Stimulated activated CD8-positive, alpha-beta memory T cell treated with anti-CD3 and anti-CD28 coated beads, Interleukin-4, amount 100 ng/mL, for 4 hours (primary cell): ENCODE measurements at places on chromosomes 5 and 9.

DNA sequence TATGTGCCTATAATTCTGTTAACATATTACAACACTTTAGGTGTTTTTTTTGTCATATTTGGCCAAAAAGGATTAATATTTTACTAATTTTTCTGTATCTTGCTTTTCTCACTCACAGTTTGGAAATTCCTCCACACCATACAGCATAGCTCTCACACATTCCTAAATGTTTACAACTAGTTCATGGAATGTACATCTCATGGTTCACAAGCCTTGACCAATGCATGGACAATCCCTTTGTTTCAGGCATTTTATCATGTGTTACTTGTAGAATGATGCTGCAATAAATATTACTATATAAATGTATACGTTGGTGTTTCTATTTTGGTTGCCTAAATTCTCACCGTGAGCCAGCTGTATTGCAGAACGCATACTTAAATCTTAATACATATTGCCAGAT is 80.5 kb upstream of the SPATA31C2 start:
- DNase-seq, result no peak

- no peak for DNase-seq
Observed at GRCh38 chr5:143055596-143056338, 285.6 kb downstream of the ARHGAP26 start.

GRCh38 chr9:86410281-86410680 is 56.1 kb upstream of the TUT7 start:
- DNase-seq, result no peak

GRCh38 chr9:3858961-3859360 is 333.2 kb upstream of the RFX3 start:
- no peak for DNase-seq

- no peak for DNase-seq
Observed at GRCh38 chr9:20835377-20836286, 151.6 kb downstream of the FOCAD start.

- DNase-seq, result no peak
Observed at GRCh38 chr9:35274993-35275392, 113.2 kb downstream of the UNC13B start.

DNA sequence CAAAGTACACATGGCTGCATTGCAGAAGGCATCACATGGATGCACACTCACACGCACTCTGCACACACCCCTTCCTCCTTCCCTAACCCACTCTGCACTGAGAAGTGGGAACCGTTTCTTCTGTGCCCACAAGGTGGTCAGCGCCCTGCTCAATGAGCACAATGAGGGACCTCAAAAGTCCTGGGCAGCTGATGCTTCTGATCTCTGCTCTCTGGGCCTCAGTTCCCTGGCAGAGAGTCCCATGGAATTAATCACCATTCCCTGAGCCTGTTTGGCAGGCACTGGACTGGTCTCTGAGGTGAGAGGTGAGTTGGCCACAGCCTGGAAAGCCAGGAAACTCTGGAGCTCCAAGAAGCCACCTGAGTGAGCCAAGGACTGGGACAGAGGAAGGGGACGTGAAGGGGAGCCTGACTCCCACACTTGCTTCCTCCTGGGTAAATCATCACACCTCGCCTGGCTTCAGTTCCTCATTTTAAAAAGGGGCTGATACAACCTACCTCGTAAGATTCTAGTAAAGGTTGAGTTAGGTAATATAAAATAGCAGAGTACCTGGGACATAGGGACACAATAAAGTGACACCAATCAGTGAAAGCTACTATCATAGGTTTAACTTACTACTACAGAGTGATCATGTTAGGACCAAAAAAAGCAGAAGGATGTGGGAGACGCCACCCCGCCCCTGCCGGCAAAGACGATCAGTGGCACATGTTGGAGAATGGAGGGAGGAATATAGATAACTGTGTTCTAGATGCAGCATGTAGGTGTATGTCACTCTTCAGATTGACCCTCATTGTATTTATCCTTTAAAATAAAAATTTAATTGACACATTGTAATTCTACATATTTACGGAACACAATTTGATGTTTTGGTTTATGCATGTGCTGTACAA is 21.1 kb upstream of the IGFBPL1 start:
- no peak for DNase-seq

DNA sequence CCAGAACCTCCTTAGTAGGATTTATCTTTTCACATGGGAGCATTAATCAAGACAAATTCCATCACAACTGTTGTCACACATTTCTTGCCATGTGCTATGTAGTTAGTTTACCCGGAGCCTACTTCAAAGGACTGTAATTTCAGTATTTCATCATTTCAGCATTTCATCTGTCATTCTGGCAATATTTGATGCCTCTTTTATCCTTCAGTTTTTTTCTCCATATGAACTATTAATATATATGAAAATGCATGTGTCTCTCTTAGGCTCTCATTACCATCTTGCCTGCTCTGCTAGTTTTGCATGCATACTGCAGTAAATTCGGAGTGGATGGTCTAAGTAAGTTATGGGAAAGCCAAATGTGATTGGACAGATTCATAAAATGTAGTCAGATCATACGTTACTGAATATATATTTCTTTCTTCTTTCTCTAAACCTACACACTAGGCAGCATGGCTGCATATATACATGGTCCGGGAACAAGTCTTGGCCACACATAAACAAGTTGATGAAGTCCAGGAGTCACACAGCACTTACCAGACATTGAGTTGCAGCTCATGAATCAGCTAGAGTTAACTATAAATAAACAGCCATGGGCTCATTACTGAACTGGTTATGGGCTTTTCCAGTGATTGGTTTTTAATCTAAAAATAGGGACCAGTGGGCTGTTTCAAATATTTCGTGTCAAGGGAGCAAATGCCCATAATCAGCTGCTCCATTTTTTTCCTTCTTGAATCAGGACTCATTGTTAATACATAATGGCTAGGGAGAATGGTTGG is 46.6 kb downstream of the SPATA31D1 start:
- no peak for DNase-seq

DNA sequence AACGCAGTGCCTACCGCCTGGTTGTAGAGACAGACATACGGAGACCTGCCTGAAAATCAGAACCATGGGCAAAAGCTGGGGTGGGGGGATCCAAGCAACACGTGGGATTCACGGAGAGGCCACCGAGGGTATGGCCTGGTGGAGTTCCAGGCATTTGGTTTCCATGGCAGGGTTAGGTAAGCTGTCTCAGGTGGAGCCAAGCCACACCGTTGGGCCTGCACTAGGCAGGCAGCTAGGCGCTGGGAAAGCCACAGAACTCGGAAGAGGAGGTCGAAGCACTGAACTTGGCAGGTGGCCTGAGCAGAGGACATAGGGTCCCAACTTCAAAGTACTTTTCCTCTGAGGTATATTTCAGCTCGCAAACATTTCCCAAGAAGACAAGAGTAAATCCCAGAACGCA is 111.6 kb downstream of the ISL1 start:
- DNase-seq, result no peak

GRCh38 chr5:77224672-77225355 is 14.3 kb downstream of the PDE8B start:
- no peak for DNase-seq

DNA sequence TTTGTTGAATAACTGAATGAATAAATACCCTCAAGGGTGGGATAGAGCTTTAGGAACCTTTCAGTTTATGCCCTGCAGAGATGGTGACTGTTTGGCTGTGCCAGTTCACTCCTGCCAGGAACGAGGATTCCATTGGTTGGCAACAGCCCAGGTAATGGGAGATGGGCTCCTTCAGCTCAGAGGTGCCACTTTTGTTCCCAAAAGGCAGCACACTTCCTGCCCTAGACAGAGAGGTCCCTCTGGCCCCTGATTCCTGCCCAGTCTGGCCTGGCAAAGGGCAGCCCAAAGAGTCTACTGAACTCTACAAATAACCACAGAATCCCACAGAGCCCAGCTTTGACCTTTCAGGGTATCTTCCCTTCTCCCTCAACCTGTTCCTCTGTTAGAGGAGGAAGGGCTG is 1.6 kb downstream of the C9orf152 start:
- no peak for DNase-seq

DNA sequence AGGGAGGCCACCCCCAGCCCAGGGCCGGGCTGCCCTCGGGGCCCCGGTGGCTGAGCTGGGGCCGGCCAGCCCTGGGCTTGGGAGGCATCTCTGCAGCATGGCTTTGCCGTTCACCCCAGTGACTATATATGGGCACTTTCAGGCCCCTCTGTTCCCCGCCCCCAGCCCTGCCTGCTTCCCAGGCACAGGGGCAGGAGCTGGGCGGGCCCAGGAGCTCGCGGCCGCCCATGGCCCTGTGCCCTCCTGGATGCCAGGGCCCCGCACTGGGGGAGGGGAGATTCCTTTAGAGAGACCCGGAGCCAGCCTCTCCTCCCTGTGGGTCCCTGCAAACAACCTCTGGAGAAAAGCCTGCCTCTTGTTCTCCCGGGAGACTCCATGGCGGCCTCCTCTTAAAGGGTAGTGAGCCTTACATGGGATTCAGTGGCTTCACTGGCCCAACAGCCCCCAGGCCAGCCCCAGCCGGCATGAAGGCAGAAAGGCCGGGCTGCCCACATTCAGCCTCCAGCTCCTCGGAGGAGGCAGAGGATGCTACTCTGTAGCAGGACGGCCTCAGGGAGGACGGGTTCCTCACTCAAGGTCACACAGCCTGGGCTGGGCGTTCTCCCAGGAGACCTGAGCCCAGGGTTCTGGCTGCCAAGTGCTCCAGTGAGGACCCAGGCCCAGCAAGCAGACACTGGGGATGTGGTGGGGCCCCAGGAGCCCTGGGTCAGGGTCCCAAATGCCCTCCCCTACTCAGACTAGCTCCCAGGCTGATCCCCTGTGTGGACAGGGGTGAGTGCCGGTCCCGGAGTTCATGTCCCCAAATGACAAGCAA is 4.1 kb downstream of the NACC2 start:
- DNase-seq, result no peak

GRCh38 chr5:149961957-149962409 is 1.4 kb downstream of the SLC26A2 start:
- no peak for DNase-seq

DNA sequence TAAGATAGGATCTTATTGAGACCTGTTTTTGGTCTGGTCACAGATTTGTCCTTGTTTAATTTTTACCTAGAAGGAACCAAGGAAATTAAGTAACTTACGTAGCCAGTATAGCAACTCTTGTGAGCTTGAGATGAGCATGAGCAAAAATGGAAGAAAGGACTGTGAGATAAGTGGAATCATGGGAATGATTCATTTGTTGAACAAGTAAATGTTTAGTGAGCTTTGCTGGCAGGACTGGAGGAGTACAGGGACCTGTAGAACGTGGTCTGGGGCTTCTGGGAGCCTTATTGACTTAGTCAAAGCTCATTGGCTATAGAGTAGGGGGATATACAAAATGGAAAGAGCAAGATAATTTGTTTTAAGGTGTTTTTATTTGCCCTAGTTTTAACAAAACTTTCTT is 3.0 kb downstream of the RAD23B start:
- no peak for DNase-seq

- DNase-seq, result no peak
Observed at GRCh38 chr5:169577951-169578350, 5.6 kb upstream of the SPDL1 start.

DNA sequence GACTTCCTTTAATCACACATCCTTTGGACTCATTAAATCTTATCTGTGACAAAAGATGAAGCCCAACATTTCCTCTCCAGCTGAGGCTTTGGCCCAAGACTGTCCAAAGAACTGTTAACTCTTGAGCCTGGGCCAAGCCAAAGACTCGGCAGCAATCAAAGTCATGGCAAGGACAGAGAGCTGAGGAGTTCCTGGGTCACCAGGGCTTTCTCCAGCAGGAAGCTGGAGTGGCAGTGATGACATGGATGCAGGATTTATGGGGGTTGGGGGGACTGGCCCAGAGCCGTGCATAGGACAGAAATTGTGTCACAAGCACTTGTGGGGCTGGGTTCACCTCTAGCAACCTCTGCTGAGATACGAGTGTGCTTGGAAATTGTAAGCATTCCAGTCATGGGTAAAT is 440.3 kb downstream of the PLK2 start:
- DNase-seq, result no peak

GRCh38 chr5:158170060-158170459 is 311.1 kb upstream of the CLINT1 start:
- no peak for DNase-seq

DNA sequence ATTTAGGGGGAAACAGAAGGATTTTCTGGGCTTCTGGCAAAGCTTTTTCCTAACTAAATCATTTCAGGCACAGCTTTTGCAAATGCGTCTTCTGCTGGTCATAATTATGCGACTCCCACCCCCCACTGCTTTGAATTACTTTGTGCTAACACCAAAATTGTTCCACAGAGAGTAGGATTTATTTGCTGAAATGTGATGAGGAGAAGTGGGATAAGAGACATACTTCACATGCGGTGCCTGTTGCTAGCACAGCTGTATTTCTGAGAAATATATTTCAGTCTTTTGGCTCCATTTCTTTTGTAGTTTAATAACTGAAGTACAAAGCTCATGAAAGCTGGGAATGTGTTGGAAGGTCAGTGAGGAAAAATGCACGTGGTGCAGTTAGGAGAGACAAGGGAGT is 83.2 kb upstream of the TAS2R1 start:
- no peak for DNase-seq

DNA sequence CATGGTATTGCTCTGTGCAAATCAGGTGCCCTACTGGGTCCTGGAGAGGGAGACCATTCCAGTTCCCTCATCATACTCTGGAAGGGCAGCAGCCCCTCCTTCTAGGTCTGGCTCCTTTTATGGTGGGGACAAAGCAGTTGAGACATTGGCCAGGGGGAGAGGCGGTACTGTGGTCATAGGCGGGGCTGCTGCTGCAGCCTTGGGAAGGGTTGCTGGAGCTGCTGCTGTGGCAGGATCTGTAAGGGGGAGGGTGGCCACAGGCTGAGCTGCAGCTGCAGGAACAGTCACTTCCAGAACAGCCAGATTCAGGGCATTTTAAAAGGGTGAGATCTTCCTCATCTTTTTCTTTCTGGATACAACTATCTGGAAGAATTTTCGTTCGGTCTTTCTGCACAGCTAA is 233.0 kb upstream of the SGCD start:
- no peak for DNase-seq

DNA sequence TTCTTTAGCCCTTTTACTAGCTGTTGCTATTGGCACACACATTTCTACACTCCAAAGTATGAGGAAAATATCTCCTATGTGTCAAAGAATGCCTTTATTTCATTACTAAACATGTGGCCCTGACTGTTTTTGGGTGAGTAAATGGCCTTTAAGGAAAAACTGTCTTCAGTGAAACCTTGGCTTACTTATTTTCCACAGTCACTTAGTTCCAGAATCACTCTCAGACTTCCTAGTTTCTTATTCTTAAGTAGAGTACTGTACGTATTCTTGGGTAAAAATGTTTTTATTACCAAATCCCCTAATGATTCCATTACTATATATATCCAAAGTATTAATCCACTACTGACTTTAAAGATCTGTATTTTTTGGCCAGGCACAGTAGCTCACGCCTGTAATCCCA is 27.5 kb downstream of the ERP44 start:
- no peak for DNase-seq

GRCh38 chr5:173829826-173830225 is 58.3 kb upstream of the CPEB4 start:
- DNase-seq, result no peak
